ENCODE measurements at places on chromosomes 5 and 9.

DNA sequence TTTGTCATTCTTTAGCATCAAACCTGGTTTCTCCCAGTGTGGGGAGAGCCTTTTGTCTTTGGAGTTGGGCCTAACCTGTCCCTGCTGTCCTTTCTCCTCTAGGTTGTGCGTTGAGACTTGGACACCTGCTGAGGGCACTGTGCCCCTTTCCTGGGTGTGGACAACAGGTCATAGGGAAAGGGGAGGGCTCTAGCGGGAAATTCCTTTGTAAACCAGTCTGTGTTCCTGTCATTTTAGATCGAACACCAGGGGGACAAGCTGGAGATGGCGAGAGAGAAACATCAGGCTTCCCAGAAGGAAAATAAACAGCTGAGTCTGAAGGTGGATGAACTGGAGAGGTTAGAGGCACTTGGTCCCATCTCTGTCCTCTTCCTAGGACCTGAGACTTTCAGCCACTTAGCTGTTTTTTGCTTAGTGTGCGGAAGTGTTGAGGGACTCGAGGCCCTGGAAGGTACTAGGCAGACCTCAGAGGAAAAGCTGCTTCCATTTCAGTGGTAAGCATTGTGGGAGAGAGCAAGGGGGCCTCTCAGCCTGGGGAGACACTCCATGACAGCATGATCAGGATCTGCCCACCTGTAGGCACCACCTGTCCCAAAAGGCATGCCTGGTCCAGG lies 8.6 kb upstream of the GLE1 start:
- no peak for DNase-seq

GRCh38 chr9:112844771-112845542 lies 45.7 kb downstream of the SLC46A2 start:
- DNase-seq: peak; percentile 89

DNA sequence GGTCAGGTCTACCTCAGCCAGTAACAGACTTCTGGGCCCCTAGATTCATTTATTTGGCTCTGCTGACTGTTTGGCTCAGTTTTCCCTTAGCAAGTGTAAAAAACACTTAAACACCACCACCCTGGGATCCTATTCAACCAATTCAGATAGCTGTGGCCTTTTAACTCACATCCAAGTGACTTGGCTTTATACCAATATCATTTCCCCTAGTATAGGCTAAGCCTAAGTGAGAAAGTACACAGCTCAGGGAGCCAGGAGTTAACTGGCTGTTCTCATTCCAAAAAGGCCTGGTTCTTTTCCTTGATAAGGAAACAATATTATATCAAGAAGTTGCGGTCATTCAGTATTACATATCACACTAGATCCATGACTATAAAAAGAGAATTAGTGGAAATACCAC lies 163.5 kb downstream of the ARL15 start:
- no peak for DNase-seq

DNA sequence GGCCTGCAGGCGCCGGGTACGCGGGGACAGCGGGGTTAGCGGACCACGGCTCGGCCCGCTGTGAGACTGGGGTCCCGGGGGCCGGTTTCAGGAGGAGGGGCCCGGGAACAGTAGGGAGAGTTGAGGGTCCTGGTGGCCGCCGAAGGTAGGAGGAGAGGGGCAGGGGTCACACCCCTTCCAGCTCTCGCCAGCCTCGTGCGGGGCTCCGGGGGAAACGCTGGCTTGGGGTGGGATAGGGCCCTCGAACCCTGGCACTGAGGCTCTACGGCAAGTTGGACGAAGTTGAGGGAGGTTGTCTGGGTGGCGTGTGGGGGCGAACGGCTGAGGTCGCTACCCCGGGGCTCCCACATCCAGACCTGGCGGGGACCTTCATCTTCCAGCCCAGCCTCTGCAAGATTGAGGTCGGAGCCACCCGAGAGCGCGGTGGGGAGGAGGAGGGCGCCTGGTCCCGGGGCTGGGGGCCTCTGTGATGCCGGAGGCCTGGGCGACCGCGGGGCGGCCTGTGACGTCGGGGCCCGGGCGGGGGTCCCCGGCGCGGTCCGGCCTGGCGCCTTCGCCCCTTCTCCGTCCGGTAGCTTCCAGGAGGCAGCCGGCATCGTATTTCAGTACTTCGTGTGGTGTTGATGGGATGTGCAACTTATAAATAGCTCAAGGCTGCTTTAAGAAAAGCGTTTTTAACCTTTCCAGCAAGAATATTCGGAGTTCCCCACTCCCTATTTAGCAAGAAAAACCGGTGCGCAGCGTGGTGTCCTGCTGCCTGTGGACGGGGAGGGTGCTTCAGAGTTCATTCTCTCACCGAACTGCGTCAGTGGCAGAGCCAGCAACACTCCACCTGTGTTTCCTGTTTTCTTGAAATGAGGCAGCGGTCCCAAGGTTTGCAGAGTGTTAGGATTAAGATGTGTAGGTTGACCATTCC lies 902 bp downstream of the HABP4 start:
- DNase-seq: peak; percentile 37

DNA sequence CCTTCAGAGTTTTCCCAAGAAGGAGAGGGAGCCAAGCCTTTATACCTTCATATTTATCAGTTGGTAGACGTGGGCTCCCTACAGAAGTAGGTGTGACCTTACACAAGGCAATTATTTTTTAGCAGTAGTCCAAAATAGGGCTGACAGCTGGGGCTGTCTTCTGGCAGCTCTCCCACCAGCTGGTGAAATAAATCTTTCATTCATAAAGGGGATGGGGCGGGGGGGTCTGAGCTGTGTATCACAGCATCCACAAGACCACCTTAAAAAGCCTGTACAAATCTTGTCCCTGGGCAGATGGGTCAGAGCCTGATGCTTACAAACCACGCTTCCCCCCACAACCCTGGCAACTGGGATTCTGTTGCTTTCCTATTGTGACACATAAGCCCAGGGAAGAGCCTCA lies 19.7 kb downstream of the CSF2 start:
- no peak for DNase-seq

GRCh38 chr9:80175286-80176150 lies 603.8 kb downstream of the TLE4 start:
- DNase-seq: no peak

DNA sequence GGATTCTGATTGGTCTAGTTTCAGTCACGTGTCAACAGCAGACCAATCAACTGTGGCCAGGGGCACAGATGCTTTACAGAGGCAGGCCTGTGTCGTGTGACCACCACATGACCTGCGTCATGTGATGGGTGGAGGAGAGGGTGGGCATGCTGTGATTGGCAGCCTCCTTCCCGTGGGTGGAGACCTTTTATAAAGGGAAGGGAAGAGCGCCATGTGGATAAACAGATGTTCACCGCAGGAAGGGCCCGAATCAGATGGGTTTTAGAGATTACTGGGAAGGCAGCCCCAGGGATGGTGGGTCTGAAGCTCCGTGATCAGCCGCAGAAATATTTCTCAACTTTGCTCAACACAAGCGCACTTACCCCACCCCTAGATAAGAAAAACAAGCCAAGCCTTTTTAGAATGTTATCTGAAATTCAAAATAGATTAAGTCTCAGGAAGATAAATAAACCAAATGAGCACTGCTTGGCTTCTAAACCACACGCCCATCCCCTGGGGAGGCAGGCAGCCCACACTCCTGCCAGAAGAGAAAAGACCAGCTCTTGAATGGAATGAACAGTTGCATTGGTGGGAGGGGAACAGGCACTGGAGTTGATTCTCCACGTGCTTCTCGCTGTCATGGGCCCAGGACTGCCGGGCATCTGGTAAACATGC lies 43.6 kb downstream of the ROPN1L start:
- no peak for DNase-seq

DNA sequence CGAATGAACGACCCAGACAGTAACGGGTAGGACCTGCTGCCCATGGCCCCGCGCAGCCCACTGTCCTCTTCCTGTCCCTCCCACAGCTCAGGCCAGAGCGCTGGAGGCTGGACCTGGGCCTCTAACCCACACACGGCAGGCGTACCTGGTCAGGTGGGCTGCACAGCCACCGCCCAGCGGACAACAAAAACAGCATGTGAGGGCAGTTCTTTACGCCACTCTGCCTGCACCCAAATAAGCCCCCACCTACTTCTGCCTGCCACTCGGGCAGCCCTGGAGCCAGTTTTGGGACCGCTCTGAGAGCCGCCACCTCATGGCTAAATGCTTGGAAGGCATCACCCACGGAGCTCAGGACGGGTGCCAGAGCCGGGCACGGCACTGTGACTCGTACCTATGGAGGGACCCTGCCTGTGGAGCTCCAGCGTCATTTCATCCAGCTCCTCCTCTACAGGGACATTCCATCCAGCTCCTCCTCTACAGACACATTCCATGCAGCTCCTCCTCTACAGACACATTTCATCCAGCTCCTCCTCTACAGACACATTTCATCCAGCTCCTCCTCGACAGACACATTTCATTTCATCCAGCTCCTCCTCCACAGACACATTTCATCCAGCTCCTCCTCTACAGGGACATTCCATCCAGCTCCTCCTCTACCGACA lies 18.9 kb downstream of the CLPTM1L start:
- no peak for DNase-seq

GRCh38 chr5:124841829-124842712 lies 95.6 kb upstream of the ZNF608 start:
- no peak for DNase-seq
